ENCODE measurements at places on chromosomes 2 and 18.

DNA sequence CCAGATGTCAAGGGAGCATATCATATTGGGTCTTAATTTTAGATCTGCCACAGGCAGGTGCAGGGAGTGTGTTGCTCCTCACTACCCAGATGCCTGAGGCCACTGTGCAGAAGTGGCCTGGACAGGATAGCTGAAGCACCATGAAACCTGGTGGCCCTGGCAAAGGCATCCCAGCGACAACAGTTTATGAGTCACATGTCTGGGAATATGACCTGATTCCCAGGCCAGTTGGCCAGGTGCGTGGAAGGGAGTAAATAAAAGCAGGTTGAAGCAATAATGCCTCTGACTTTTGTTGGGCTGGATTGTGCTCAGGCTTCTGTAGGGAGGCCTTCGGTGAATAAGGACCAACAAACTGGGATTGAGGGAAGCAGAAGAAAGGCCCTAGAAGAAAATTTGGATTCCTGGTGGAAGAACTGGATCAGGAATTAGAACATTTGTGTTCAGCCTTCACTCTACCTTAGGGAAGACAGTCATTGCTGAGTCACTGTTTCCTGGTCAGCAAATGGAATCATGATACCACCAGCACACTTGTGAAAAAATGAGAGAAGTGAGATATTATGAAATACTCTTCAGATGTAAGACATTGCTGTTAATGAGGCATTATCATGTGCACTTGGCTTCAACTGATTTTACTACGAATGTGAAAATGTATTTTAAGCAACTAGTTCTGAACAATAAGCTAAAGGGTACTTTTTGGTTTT is 78.4 kb upstream of the ZNF516 start:
- DNase-seq: peak; percentile 42

GRCh38 chr2:40284797-40285196 is 167.1 kb downstream of the SLC8A1 start:
- DNase-seq: no peak

DNA sequence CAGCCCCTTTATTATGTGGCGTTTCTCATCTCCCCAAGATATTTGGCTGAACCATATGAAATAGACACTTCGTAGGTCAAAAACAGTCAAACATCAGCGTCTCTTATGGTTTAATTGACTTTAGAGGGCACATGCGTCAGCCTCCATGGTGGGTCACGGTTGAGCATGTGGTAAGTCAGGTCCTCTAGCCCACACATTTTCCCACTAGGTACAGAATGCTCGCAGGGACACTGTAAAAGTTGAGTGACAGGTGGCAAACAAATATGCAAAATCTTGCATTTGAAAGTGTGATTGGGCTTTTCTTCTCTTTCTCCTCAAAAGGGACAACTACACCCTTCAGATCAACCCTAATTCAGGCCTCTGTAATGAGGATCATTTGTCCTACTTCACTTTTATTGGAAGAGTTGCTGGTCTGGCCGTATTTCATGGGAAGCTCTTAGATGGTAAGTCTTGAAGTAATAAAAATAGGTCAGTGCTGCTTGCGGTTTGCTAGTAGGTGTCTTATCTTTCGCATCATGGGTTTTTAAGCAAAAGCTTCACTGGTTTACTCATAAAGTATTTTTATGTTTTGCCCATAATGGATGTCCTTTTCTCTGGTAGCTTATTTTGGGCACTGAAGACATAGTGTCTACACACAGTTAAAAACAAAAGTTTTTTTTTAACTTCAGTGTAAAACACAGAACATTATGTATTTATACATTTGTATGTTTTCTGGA is 261.3 kb downstream of the ALPK2 start:
- no peak for DNase-seq

GRCh38 chr2:29233428-29233827 is 118.2 kb downstream of the CLIP4 start:
- no peak for DNase-seq

- no peak for DNase-seq
Observed at GRCh38 chr2:225030893-225031292, 11.4 kb downstream of the DOCK10 start.

DNA sequence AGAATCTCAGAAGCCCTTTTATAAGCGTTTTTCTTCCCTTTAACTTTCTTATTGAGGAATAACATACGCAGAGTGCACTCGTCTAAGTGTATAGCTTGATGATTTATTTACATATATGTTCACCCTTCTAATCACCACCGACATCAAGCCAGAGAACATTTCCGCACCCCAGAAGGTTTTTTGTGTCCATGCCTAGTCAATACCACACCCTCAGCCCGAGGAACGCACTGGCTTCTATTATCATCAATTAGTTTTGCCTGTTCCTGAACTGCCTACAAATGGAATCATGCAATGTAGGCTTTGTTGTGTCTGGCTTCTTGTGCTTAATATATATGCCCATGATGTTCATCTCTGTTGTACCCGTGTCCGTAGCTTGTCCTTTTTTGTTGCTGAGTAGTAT is 27.7 kb downstream of the SDC1 start:
- DNase-seq: no peak

GRCh38 chr2:140695155-140695554 is 1435.7 kb downstream of the LRP1B start:
- DNase-seq: peak; percentile 25

GRCh38 chr2:118386641-118387302 is 298.5 kb downstream of the INSIG2 start:
- peak; percentile 66 for DNase-seq

DNA sequence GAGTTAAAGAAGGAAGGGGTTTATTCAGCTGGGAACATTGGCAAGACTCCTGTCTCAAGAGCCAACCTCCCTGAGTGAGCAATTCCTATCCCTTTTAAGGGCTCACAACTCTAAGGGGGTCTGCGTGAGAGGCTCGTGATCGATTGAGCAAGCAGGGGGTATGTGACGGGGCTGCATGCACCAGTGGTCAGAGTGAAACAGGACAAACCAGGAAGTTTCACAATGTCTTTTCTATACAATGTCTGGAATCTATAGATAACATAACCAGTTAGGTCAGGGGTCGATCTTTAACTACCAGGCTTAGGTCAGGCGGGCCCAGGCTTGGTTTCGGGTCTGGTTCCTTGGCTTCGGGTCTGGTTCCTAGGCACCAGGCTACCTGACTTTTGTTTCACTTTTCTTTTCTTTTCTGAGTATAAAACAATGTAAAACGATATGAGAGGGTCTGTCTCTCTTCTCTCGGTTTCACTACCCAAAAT is 30.1 kb upstream of the LIPG start:
- DNase-seq: no peak

DNA sequence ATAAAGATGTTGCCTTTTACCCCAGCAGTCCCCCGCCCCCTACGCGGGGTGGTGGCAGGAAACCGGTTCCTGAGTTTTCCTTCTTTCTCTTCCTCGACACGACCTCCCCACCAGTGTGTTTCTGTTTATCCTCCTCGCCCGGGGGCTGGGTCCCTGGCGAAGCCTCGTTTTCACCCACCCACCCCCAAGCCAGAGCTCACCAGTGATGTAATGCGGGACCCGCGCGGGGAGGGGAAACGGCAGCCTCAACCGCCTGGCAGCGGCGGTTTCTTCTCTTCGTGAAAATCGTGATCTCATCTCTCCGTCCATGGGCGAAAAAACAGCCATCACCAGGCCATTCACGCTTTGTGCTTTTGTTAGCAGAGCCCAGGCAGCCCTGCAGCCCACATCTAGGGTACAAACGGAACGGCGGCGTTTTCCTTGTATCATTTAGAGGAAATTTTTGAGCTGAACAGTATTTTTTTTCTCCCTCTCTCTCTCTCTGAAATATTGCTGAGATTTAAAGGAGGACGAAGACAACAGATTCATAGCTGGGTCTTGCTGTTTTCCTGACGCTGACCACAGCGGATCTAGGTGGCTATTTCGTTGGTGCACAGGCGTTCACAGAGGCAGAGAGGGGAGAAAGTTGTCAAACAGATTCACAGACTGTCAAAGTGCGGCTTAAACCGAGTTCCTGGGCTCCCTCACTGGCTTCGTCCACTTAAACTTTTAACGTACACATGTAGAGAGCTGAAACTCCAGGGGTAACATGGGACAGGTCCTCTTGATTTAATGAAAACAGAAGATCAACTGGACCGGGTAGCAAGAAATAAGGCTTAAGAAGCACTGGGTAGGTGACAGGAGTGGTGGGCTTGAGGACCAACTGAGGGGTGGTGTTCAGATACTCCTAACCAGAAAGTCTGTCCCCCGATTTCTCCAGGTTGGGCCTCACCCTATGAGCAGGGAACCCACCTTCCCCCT is 21.9 kb upstream of the PAX3 start:
- DNase-seq: peak; percentile 31

- peak; percentile 63 for DNase-seq
Observed at GRCh38 chr2:223056701-223057418, 4.9 kb downstream of the KCNE4 start.

GRCh38 chr2:141439524-141439923 is 691.3 kb downstream of the LRP1B start:
- peak; percentile 27 for DNase-seq

DNA sequence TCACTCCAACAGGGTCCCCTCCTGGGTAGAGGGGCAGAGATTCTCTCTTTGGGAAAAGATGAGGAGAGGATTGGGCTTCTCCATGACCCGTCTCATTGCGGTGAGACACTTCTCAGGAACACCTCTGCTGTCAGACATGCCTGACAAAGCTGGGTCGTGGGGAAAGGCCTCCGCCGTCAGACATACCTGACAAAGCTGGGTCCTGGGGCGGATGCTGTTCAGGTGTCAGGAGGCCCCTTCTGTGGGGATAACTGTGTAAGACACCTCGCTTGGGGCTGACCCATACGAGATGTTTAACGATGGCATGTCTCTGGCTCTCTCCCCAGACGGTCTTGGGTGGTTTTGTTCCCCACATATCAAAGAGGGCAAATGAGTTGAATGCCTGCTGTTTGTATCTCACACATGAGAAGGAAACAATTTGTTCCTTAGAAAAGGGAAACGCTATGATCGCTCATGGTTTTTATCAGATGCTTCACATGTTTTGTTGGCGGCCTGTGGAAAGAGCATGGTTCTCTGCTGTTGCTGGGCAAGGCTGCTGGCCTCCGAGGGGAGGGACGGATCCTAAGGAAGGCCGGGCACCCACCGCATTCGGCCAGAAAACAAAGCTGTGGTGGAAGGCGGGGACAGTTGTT is 40.8 kb upstream of the PXDN start:
- no peak for DNase-seq

DNA sequence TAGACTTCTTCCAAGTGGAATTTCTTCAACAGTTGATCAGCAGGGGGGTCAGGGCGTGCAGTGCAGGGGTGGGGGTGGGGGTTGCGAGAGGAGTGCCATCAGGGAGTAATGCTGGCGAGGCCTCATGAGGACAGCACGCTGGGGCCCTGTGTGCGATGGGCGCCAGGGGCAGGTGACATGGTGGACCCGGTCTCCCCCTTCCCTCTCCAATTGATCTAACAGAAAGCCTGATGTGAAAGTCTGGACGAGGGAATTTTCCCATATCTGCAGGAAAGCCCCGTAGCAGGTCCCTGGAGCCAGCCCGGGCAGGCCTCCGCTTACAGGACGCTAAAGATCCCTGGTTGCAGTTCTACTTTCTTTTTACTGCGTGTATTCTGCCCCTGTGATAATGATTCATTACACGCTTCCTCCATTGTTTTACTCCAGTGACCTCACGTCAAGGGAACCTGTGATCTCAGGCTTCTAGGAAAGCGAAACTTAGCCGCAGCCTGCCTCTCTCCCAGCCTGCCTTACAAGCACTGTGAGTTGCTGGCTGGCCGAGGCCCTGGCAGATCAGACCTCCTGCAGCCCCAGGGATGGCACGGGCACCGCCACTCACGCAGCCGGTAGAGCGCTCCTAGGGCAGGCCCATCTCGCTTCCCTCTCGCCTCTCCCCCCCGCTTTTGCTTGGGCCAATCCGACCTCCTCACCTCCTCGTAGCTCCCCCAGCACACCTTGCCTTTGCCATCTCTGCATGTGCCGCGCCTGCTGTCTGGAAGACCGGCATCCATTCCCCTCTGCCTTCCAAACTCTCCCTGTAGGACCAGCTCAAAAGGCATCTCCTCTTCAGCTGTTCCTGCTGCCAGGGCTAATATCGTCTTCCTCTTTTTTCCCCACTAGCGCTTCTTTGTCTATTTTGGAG is 19.2 kb downstream of the NEURL3 start:
- DNase-seq: peak; percentile 84

DNA sequence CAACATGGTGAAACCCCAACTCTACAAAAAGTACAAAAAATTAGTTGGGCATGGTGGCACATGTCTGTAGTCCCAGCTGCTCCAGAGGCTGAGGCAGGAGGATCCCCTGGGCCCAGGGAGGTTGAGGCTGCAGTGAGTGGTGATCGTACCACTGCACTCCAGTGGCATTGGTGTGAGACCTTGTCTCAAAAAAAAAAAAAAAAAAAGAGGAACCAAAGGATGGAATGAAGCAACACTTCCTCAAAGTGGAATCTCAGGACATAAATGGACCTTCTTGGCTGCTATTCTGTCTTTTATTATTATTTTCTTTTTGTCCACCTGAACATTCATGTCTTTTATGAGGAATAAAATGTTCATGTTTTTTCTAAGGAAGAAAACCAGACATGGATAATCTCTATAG is 13.7 kb downstream of the GEMIN6 start:
- DNase-seq: no peak

GRCh38 chr2:241198381-241199279 is 10.2 kb downstream of the ANO7 start:
- DNase-seq: no peak

DNA sequence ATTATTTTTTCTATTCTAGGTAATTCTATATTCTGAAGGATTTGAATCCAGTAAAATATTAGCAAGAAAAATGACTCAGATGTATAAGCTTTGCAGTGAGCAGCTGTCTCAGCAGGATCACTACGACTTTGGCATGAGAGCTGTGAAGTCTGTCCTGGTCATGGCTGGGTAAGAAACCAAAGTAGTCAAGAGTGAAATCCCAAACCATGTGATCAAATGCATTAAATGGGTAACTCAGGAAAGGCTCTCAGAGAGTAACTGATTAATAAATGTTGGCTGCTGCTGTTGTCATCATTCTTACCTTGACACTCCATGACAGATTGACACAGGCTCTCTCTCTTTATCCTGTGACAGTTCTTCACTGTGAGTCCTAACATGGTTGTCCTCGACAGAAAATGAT is 124.1 kb downstream of the DNAH6 start:
- DNase-seq: no peak

DNA sequence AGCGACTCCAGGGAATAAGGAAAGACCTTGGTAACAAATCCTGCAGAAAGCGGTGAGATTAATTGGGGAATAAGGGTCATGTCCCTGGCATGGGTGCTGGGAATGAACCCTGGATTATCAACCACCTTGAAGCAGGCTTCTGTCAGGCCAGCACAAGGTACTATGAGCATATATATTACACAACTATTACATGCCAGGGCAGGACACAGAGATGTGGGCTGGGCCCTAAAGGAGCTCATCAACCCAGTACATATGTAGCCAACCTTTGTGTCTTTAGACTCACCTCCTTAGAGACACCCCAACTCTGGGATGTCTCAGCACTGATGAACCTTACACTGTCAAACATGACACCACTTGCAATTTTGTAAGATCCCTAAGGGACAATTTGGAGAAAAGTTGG is 3.4 kb downstream of the SFXN5 start:
- no peak for DNase-seq

- no peak for DNase-seq
Observed at GRCh38 chr2:134305109-134305491, 51.2 kb downstream of the MGAT5 start.

Measured in astrocyte of the spinal cord (primary cell).